ENCODE measurements at places on chromosomes 2 and 18. TPM values are rescaled to one million over a fixed set of nuclear protein-coding genes. Genes with fewer than 3 reads are reported as not detected.

CNDP1 gene
- polyA plus RNA-seq: 5.4 TPM

DNA sequence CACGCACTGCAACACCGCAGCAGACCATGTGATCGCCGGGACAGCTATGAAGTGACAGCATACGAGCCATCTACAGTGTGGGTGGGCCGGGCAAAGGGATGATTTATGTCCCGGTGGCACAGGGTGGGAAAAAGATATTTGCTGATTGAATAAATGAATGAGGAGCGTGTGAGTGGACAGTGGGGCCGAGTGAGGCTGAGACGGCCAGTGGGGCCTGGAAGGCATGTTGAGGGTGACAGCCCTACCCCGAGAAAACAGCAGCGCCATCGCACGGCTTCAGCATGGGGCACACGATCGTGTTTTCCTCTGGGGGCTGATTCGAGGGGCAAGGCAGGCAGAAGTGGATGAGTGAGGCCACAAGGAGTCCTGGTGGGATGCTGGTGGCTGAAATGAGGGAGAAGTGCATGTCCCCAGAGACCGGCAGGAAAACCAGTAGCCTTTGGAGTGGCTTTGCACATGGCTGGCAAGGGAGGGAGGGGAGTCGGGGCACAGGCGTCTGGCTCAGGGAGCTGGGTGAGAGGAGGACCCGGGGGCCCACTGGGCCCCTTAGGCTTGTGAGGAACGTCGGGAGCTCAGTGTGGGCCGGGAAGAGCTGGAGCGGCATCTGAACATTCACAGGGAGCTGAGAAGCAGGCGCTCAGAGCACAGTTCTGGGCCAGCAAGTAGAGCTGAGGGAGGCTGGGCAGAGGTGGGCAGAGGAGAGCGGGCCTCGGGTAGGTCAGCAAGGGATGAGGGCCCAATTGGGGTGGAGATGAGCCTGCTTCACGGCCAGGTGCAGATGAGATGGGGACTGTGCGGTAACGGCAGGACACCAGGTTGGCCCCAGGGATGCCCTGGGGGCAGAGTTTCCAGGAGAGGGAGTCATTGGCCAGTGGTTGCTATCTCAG is 32.1 kb upstream of the MAL start:
- no peak for DNase-seq

LYPD1 gene
- polyA plus RNA-seq: not detected

ANKRD29 gene
- polyA plus RNA-seq: 5.5 TPM

- no peak for DNase-seq
These were observed 111.9 kb upstream of the LYPD6 start for GRCh38 chr2:149218497-149218896.

GRCh38 chr18:62637807-62638687 is 77.3 kb upstream of the PHLPP1 start:
- no peak for DNase-seq

Data from aorta (tissue), 5 donors.